ENCODE measurements at places on chromosomes 5 and 9. TPM values are rescaled to one million over a fixed set of nuclear protein-coding genes. Genes with fewer than 3 reads are reported as not detected.

DNA sequence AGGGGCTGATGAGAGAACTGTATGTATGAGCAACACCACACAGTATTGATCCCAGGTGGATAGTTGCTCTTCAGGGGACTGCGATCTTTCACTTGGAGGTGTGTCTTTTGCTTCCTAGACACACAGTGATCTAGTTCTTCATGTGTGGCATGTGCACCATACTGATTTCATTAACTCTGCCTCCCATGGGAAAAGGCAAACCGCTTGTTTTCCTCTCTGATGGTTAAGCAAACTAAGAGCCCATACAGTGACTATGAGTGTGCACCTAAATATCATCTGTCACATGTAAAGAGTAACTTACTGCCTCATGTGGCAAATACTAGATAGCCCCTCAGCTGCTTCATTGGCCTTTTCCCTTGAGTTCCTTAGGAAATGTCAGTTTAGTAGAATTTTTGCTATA is 147.3 kb downstream of the TLE4 start:
- DNase-seq = no peak

- no peak for DNase-seq
Observed at GRCh38 chr5:20615888-20616563, 628.0 kb upstream of the CDH18 start.

GRCh38 chr5:82058710-82059109 is 86.9 kb downstream of the ATG10 start:
- DNase-seq = no peak

- no peak for DNase-seq
Observed at GRCh38 chr9:4425319-4426045, 64.8 kb upstream of the SLC1A1 start.

GRCh38 chr5:118921866-118922265 is 66.5 kb downstream of the DTWD2 start:
- DNase-seq = no peak

- DNase-seq = no peak
Observed at GRCh38 chr9:70639853-70640814, 225.7 kb upstream of the KLF9 start.

GRCh38 chr5:115544043-115544435 is 536 bp downstream of the FEM1C start:
- DNase-seq = peak; percentile 71

DNA sequence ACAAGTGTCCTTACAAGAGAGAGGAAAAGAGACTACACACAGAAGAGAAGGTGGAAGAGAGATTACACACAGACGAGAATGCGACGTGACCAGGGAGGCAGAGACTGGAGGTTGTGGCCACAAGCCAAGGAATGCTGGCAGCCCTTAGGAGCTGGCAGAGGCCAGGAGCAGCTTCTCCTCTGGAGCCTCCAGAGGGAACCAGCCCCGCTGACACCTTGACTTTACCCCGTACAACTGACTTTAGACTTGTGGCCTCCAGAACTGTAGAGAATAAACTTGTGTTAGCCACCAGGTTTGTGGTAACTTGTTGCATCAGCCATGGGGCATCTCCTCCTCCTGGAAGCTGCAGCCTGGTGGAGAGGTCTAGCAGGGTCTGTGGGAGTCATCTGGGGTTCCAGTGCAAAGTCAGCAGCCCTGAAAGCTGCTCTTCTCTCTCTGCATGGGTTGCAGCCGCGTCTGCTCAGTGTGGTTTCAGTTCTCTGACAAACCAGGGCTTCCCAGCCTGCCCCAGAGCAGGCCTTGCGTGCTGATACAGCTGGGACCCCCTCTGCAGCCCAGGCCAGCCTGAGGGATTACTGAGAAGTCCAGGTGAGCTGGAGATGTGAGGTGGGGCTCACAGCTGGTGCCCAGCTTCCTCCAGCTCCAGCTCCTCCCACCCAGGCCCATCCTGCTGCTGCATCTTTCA is 30.8 kb upstream of the CNOT6 start:
- no peak for DNase-seq

DNA sequence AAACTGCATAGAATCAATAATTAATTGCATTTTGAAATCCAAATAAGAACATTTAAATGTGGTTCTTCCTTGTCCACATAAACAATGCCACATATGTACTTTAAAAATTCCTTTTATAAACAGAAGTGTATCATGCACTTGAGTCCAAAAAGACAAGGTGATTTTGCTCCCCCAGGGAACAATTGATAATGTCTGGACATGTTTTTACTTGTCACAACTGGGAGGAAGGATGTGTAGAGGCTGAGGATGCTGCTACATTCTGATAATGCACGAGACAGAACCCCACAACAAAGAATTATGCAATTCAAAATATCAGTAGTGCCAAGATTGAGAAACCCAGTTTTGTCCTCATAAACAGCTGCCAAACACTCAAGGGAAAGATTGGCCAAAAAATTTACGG is 181.1 kb upstream of the ISL1 start:
- DNase-seq = no peak

- DNase-seq = no peak
Observed at GRCh38 chr9:15882328-15882727, 329.5 kb downstream of the CCDC171 start.

DNA sequence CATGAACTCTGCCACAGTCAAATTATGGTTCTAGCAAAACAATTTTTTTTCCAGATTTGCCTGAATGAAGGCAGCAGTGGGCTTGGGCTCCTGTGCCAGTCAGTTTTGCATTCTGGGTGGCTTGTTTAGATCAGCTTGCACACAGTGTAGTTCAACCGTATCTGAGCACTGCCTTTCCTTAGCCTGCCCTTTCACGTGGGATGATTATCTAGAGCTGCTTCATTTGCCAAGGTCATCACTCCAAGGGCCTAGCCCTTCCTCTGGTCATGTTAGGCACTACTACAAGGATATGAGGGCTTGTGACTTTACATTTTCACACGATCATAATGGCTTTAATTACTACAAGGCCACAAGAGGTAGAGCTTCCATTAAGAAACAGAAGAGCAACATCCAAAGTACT is 150.6 kb upstream of the EFNA5 start:
- DNase-seq = no peak

- no peak for DNase-seq
Observed at GRCh38 chr9:88180081-88180765, 41.9 kb upstream of the SPATA31C2 start.

KIF20A gene
- 9.8 TPM for polyA plus RNA-seq

PCDHB11 gene
- not detected for polyA plus RNA-seq
